Diencephalon (tissue), 1 donor: ENCODE measurements at places on chromosomes 13 and 19. TPM values are rescaled to one million over a fixed set of nuclear protein-coding genes. Genes with fewer than 3 reads are reported as not detected.

The LATS2 gene
- 2.1 TPM for total RNA-seq

The NBEA gene
- total RNA-seq: 171 TPM

The KANK3 gene
- total RNA-seq: 6.0 TPM

The ZNF565 gene
- total RNA-seq: 11.1 TPM

The CILP2 gene
- 1.8 TPM for total RNA-seq

The PDE4A gene
- total RNA-seq: 9.0 TPM

The LGI4 gene
- total RNA-seq: 15.0 TPM

The PGLYRP2 gene
- total RNA-seq: not detected
